WTC11 (cell line): ENCODE measurements at places on chromosomes 11 and 22. TPM values are rescaled to one million over a fixed set of nuclear protein-coding genes. Genes with fewer than 3 reads are reported as not detected.

DNA sequence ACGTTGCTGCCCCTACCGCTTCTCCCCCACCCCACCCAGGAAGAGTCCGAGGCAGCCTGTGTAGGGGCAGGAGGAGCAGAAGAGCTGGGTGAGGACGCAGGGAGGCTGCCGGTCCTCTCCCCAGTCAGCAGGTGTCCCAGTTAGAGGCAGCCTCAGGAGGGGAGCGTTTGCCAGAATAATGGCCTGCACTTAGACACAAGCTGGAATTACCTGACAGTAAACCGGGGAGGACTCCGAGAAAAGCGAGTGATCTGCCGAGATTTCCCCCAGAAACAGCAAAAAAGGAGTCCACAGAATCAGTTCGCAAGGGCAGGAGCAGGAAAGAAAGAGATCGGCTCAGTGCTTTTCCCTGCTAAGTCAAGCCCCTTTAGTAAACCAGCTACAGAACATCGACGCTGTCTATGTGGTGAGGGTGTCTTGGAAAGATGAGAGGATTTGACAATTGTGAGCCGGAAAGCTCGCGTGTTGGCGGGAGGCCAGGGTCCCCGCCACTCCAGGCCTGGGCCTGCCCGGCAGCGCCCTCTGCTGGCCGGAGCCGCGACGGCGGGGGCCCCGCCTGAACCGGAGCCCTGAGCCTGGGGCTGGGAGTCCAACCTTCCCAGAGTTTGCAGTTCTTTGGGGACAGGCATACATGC is 17.7 kb upstream of the THRSP start:
- DNase-seq: peak; percentile 82

GRCh38 chr22:26065847-26066246 is 103.4 kb upstream of the SEZ6L start:
- no peak for DNase-seq

- DNase-seq: no peak
Measured at GRCh38 chr11:69630017-69630416, 10.9 kb upstream of the CCND1 start.

The OR10D3 gene
- not detected in 3 replicates for total RNA-seq

DNA sequence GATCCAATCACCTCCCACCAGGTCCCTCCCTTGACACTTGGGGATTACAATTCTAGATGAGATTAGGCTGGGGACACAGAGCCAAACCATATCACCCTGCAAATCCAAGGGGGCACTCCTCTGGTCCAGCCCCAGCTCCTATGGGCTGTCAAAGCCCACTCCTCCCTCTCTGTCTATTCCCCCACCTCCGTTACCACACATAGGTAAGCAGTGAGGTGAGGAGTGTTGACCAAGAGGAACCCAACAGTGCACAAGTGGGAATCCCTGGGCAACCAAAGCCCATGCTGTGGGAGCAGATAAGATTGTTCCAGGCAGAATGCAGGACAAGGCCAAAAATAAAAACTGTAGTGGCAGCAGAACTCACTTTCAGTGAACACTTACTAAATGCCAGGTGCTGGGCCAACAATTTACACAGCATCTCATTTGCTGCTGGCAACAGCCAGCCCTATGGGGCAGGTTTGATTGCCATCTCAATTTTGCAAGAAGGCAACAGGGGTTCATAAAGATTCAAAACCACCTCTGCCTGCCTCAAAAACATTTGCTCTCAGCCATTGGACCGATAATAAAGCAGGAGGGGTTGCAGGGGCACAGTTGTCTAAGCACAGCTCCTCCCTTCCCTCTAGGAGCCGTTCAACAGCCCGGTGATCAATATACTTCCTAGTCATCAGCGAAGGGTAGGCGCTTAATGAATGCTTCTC is 8.9 kb downstream of the SDF2L1 start:
- no peak for DNase-seq

The OR51G1 gene
- not detected in 3 replicates for total RNA-seq

DNA sequence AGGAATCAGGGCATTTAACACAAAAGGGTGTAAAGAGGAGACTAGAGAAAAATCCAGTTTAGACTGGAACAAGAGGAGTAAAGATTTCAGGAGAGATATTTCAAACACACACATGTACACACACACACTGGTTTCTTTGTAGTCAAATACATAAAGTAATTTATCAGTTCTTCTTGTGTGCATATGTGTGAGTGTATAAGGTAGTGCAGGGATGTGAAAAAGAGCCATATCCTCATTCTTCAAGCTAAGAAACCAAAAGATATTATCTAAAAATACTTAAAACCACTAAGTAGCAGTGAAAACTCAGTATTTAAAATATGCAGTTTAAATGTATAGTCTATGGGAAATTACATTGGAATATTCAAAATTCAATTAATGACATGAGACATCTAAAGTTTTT is 52.5 kb upstream of the CARD18 start:
- DNase-seq: no peak

- DNase-seq: no peak
Measured at GRCh38 chr22:25763239-25763777, 21.3 kb downstream of the MYO18B start.

The YAP1 gene
- 88.7 to 101 TPM (median 98.9 TPM) in 3 replicates for total RNA-seq

The OR10A5 gene
- total RNA-seq: not detected in 3 replicates

The PRODH gene
- 42.6 to 97.3 TPM (median 56.1 TPM) in 3 replicates for total RNA-seq

GRCh38 chr11:128251140-128251539 is 336.2 kb downstream of the ETS1 start:
- no peak for DNase-seq

- no peak for DNase-seq
Measured at GRCh38 chr11:19666951-19667350, 45.7 kb upstream of the NAV2 start.

The FGF3 gene
- not detected in 3 replicates for total RNA-seq

- DNase-seq: peak; percentile 2
Measured at GRCh38 chr11:73201888-73202780, 15.9 kb upstream of the P2RY2 start.

DNA sequence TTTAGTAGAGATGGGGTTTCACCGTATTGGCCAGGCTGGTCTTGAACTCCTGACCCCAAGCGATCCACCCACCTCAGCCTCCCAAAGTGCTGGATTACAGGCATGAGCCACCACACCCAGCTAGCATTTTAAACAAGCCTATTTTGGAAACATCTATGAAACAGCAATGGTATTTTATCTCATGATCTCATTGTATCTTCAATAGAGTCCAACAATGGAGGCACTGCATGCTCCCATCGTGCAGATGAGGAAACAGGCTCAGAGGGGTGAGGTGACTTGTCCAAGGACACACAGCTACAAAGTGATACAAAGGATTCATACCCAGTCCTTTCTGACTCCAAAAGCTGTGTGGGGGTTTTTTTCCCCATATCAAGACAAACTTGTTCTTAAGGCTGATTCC is 39.0 kb upstream of the RTL6 start:
- DNase-seq: no peak

GRCh38 chr22:49036513-49036912 is 791.2 kb downstream of the BRD1 start:
- DNase-seq: no peak

DNA sequence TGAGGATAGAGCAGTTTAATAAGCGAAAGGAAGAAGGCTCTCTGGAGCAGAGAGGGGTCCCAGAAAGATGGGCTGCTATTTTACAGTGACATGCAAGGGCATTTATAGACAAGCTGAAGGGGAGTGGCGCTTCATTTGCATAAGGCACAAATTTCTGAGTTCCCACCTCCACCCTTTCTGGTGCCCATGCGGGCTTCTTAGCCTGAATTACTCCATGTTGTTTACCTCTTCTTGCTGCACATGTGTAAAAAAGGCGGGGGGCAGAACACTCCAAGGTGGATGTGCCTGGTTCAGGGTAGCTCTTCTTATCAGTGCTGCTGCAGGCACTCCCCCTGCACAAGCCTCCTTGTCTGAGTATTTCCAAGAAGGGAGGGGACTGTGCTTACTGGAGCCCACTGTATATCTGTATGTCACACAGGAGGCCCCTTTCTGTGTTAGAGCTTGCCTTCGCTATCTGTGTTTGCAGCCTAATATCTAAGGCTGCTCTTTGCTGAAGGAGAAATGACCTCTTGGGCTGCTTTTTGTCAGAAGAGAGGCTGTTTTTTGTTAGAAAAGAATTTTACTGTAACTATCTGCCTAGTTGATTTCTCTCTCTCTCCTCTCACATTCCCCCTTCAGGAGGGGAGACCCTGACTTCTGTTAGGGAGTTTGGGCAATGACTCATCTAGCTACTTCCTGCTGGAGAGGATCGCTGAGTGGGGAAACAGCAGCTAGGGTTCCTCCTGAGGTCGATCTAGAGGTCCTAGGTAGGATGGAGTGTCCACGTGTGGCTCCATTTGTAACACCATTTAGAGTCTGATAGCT is 1057.0 kb upstream of the CNTN5 start:
- DNase-seq: no peak

The MS4A6A gene
- 0.16 to 0.39 TPM in 2 of 3 replicates, not detected in the other for total RNA-seq

DNA sequence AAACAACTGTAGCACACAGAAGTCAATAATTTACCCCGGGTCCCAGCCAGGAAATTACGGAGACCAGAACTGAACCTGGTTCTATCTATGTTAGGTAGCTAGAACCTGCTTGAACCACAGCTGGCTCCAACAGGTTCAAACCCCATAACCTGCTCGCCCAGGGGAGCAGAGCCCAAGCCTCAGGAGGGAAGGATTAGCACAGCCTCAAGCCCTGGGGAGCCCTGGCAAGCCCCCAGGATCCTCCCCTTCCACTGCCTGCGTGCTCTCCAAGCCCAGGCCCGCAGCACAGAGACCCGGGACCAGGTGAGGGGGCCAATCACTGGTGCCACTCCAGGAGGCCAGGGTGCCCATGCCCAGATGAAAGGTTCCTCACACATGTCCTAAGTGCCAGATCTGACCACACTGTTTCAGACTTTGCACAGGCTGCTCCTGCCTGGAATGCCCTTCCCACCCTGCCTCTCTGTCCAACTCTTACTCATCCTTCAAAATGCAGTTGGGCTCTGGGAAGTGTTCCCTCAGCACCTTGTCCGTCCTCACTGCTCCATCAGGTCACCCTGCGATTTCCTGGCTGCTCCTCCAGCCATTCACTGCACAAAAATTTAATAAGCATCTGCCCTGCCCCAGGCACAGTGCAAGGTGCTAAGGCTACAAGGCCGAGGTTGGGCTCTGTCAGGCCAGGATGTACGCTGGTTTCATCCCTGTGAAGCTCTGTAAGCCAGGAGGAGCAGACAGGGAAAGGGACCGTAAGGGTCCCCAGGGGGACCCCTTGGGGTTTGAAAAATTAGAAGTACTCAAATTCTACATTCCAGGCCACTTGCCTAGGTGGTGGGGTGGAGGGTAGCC is 32.2 kb downstream of the ARRB1 start:
- DNase-seq: no peak

DNA sequence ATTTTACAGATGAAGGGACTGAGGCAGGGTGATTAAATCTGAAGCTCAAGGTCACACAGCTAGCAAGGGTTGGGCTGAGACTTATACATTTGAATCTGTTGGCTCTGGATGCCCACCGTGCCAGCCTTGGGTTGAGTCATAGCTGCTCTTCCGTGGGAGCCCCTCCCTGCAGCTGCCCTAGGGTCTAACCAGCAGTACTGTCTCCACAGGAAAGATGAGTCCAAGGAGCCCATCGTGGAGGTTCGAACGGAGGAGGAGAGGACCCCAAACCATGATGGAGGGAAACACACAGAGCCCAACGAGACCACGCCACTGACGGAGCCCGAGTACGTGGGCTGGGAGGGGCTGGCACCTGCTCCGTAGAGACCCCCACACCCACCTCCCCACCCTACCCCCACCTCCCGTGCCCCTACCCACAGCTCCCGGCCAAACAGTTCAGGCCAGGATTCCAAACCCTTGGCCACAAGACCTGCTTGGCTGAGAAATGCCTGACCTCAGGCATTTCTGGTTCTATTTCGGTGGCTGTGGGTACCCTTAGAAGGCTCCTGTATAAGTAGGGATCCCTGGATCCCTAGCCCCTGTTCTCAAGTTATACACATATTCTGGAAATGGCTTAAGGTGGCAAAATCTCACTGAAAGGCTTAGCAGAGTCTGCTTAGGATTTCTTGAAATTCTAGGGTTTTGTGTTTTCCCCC is 42.7 kb upstream of the TTC12 start:
- no peak for DNase-seq
